ENCODE measurements at places on chromosomes 5 and 9.

GRCh38 chr9:90037146-90037797 is 432.5 kb downstream of the GADD45G start:
- DNase-seq: peak; percentile 66

DNA sequence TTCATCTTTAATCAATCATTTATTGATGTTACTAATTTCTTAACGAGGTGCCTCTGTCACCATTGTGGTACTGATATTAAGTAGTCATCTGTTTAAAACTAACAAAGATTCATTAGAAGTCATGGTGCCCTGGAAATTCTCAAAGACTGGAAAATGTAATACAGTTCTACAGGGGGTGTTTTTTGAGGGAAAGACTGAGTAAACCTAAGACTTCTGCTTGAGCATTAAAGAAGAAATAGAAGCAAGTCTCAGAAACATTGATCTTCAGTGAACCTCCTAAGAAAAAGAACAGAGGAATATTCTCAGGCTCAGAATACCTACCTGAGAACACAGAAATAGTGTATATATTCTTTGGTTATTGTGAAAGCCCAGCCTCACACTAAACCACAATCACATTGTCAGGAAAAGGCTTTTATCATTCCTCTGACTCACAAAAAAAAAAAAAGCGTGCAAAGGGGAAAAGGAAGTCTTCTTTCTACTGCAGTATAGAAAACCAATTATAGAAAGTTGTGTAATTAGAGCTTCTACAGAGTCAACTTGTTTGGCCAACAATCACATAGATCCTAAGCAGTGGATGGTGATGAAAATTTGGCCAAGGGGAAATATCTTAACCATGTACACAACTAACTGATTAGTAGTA is 60.8 kb downstream of the HINT1 start:
- no peak for DNase-seq

DNA sequence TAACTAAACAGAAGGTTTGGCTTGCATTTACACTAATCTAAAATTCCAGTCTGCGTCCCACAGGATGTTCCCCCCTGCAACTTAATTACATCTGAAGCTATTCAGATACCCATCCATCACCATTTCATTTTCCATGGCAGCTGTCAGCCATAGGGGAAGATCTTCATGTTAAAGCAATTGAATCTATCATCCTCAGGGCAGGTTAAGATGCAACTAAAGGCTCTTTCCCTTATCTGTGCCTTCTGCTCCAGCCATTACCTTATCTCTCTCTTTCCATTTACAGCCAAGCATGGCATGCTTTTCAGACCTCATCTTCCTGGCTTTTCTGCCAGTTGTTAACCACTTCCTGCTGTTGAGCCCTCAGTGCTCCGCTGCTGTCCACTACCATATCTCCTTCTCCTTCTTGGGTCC is 15.8 kb upstream of the HACD4 start:
- no peak for DNase-seq

- no peak for DNase-seq
Measured at GRCh38 chr9:93203718-93204469, 20.0 kb downstream of the WNK2 start.

- DNase-seq: peak; percentile 85
Measured at GRCh38 chr5:53478411-53479044, 1.9 kb upstream of the FST start.

GRCh38 chr5:138471052-138471361 is 5.7 kb downstream of the EGR1 start:
- no peak for DNase-seq

DNA sequence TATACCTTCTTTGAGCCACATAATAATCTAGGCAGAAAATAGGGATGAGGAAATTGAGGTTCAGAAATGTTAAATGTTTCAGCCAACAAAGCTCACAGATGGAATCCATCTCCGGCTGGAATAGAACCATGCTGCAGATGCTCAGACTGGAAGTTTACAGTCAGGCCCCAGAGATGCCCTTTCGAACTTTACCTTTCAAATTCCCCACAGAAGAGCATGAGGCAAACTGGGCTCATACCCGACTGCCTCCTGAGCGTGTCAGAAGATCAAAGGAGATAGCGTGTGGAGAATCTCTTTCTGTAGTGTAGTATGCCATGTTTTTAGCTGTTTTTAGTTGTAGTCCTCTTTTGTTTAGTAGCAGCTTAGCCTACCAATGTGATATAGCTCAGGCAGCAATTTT is 72.0 kb upstream of the DAP start:
- no peak for DNase-seq

DNA sequence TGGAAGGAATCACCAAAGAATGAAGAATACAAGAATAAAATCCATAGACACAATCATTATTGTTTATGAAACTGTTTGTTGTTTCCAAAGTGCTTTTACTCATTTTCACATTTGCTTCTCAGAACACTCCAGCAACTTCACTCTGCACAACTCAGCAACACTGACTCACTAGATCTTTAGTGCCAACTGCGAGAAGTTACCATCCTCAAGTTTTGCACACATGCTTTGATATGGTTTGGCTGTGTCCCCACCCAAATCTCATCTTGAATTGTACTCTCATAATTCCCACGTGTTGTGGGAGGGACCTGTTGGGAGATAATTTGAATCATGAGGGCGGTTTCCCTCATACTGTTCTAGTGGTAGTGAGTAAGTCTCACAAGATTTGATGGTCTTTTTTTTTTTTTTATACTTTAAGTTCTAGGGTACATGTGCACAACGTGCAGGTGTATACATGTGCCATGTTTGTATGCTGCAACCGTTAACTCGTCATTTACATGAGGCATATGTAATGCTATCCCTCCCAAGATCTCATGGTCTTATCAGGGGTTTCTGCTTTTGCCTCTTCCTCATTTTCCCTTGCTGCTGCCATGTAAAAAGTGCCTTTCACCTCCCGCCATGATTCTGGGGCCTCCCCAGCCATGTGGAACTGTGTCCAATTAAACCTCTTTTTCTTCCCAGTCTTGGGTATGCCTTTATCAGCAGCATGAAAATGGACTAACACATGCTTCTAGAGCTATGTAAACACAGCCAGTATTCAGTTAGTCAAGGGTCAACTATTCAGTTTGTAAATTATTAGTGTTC is 36.9 kb downstream of the CLINT1 start:
- no peak for DNase-seq

- no peak for DNase-seq
Measured at GRCh38 chr5:177308740-177309139, 3.0 kb downstream of the MXD3 start.

GRCh38 chr5:10563110-10563944 is 543 bp upstream of the ANKRD33B start:
- DNase-seq: no peak

DNA sequence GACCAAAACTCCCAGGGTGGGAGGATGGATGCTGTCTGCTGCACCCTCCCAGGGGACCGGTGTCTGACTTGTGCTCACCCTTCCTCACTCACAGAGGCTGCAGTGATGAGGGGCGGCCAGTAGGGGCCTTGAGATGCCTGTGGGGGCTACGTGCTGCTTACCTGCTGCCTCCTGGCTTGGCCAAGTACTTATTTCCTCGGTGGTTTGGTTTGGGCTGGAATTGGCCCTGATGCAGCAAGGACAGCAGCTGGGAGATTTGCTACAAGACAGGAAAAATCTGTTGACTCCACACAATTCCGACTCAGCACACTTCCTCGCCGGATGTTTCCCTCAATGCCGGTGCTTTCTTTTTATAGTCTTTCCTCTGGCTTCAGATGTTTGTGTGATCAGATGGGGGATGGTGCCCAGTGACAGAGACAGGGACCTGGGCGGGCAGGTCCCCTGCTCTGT is 6.6 kb downstream of the PCDH12 start:
- DNase-seq: no peak

- no peak for DNase-seq
Measured at GRCh38 chr5:169945831-169946261, 34.4 kb downstream of the INSYN2B start.

DNA sequence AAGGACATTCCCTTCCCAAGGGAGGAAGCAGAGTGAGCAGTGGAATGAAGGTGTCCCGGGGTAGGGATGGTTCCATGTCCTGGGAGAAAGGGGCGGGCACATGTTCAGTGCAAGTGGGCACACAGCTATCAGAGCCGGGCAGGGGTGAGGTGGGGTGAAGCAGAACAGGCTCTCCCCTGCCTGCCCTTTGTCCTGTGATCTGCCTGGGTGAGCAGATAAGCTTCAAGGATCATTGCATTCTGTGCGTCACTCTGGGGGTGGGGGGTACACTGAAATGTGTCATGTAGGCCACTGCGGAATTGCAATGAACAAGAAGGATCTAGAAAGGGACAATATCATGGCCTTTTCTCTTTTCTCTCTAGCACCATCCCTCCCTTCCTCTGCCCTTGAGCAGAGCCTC is 61.7 kb upstream of the SHB start:
- no peak for DNase-seq

DNA sequence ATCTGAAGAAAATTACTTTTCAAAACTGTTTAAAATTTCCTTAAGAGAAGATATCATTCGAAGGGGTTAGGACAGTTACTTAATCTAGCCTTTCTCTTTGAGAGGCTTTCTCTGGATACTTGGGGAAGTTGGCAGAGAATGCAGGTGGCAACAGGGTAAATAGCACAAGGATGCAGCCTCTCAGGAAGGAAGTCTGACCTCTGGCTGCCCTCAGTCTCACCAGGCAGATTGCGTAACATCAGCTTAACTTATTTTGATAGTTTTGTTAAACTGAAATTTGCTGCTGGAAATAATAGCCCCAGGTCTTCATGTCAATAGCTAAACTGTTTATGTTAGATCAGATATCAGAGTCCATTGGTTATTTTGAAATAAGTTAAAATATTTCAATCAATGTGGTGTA is 20.4 kb downstream of the CCDC192 start:
- no peak for DNase-seq

- DNase-seq: no peak
Measured at GRCh38 chr9:38437193-38437823, 13.1 kb upstream of the IGFBPL1 start.

- no peak for DNase-seq
Measured at GRCh38 chr5:123835421-123835820, 323.4 kb downstream of the CSNK1G3 start.

DNA sequence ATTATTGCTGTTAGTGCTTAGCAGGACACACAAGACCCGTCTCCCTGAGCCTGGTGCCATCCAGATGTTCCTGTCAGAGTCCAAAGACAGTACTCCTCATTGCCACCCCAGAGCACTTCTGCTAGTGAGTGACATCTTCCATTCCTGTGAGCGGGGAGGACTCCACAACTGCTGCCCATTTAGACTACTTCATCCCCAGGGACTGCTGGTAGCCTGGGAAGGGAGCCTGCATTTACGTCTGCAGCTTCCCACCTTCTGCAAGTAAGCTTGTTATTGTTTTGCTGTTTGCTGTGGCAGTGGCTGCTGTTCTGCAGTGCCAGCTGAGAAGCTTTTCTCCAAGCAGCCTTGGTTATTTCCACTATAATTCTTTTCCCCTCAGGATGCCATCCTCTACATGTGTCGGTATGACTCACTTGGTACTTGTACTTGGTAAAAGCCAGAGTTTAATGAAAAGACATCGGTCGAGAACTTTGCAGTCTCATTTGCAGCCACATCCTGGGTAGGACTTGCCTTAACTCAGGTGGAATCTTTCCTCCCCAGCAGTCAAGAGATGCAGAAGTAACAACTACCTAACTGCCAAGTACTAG is 10.6 kb upstream of the MAP1B start:
- DNase-seq: no peak

DNA sequence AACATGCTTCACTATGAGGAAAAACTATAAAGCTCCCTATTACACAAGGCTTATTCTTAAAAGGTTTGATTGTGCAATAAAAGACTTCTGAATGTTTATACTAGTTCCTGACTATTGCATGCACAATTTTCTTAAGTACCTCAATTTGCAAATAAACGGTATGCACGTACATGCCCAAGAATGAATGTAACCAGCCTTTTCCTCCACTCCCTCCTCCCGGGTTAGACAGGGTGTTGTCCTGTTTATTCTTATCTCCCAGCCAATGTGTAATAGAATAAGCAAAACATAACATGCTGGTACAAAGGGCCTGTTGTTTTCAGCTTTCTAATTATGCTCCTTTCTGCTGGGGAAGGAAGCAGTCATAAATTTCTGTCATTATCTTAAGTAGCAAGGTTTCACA is 79.1 kb downstream of the AOPEP start:
- no peak for DNase-seq

DNA sequence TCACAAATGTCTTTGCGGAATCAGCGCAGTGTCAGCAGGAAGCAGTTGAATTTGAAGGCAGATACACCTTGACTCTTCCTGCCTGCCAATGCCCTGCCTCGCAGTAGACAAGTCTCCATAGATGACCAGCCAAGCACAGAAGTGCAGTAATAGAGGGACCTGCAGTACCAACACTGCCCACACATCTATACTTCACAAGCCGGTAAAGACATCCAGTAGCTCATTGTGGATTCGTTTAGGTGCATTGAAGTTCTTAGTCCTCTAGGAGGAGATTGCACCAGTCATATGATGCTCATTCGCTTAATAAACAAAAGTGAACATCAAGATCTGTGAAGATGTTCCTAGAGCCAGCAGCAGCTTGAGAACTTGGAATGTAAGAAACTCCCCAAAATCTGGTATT is 7.1 kb upstream of the IFNA2 start:
- no peak for DNase-seq

DNA sequence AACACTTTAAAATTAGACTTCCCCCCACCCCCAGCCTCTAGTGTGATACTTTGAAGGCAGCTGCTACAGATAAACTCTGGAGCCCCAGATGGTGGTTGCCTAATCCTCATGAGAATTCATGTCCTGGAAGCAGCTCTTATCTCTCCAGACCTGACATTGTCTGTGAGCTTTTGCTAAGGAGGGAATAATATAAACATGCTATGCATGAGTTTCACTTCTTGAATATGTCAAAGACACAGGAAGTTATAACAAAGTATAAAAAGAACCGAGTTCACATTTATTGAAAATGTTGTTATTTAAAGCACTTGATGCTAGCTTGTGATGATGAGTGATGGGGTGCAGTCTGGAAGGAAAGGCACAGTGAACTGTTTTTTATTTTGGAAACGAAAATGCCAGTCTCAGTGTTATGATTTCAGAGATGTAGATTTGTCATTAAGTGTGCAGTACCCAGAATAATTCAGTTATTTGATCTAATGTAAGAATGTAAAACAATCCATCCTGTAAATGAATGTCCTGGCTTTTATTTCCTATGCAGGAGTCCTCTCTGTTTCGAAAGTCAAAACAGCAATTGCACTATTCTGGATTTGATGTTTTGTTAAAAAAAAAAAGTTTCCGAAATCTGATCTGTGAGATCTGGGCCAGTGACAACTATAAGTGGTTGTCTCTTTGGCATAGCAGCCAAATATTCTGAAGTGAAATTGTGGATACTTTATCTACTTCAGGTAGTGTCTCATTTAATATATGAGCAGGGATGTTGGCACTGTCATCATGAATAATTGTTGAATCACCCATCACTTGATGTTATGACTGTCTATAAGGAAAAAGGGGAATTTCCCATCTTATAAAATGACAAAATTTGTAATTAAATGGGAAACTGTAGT is 77.0 kb downstream of the ZCCHC7 start:
- no peak for DNase-seq

- no peak for DNase-seq
Measured at GRCh38 chr5:113105693-113106280, 129.2 kb downstream of the DCP2 start.

GRCh38 chr5:132253008-132253441 is 4.5 kb upstream of the PDLIM4 start:
- peak; percentile 64 for DNase-seq

All from NCI-H345 (cell line).